Kidney (tissue), 22 donors: ENCODE measurements at places on chromosomes 7 and 10.

DNA sequence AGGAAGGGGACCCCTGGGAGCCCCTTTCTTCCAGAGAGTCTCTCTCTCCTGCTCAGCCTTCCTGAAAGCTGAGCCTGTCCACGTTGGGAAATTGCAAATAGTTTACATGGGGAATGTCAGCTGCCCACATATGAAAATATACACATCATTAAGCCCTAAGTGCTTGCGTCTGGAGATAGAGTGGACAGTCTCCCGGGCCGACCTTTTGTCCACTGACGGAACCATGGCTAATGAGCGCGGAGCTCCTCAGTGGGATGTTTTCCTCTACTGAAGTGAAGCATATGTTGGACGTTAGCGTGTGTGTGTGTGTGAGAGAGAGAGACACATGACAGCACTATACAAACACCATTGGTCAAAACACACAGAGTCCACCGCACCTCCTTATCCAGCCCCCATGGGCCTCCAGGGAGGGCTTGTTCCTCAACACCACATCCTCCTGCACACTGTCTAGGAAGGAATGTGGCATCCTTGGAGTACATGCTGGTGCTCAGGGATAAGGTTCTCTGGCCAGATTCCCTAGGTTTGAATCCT lies 128.4 kb downstream of the RGS10 start:
- peak; percentile 92 for DNase-seq

GRCh38 chr7:146878901-146879300 lies 762.3 kb downstream of the CNTNAP2 start:
- DNase-seq = no peak

- DNase-seq = no peak
These were observed 178.4 kb downstream of the CPEB3 start for GRCh38 chr10:92112462-92112861.

DNA sequence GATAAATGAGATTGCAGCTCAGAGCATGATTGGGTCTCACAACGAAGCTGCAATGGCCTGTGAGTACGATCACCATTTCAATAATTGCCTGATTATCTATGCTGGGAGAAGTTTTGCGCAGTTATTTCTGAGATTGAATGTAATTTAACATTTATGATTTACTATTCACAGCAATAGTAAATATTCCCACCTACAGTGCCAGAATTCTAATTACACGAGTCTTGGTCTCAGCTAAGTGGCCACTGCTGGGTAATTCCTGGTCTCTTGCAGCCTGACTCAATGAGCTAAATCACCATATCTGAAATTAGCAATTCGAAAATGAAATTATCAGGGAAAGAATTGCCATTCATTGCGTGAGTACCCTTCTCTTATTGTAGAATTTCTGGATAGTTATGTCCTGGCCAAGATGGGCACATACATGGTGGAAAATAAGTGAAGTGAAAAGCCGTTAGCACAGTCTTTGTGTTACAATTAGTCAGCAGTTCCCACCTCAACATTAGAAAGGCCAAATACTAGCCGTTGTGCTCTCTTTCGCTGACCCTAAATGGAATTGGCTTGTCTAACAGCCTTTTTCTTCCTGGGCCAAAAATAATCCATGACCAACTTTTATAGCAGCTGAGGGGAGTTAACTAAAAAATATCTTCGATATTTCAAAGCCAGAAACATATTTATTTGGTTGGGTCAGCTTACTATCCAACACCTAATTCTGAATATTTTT lies 681.0 kb upstream of the C7orf33 start:
- DNase-seq = no peak

DNA sequence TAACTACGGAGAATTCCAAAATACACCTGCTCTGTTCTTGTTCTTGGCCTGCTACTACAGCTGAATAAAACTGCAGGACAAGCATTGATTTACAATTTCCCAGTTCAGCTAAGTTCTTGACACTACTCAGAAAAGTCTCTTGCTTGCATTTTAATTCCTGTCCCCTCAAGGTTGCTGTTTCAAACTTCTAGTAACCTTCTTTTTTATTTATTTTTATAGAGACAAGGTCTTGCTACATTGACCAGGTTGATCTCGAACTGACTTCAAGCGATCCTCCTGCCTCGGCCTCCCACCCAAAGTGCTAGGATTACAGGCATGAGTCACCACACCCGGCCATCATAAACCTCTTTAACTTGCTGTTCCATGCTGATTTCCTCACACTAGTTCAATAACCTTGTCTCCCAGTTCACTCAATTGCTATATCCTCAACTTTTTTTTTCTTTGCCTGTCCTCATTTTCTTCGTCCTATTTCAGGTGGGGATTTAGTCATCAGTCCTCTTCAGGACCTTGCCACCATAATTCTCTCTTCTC lies 79.9 kb downstream of the ARHGAP21 start:
- DNase-seq = no peak

DNA sequence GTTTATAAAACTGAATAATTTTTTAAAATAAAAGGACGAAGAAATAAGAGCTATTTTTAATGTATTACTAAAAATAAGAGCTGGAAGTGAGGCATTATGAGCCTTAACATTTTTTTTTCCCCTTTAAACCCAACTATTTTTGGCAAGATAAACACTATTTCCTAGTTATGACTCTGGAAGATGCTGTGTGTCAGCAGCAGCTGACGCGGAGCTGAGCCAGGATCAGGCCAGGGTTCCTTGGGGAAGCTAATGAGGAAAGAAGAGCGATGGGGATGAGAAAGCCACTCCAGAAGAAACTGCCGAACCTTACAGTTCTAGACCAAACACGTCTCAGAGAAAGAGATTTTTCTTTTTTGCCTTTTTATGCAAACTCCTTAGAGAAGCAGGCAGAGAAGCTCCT lies 85.9 kb downstream of the USP6NL start:
- no peak for DNase-seq

DNA sequence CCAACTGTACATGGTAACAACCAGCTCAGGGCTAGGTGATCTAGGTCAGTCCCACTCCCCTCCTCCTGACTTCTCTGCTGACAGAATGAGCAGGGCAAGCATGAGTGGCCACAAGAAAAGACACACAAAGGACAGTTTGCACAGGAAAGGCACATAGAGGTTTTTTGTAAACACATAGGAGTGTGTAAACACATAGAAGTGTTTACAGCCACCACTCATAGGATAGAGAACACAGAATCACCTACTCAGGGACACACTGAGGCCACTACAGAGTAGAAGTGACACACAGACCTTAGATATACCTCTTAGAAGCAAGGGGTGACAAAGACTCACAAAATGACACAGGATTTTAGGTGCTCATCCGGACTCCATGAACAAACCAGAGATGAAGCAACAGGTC lies 19.0 kb downstream of the NUDCD3 start:
- DNase-seq = no peak

DNA sequence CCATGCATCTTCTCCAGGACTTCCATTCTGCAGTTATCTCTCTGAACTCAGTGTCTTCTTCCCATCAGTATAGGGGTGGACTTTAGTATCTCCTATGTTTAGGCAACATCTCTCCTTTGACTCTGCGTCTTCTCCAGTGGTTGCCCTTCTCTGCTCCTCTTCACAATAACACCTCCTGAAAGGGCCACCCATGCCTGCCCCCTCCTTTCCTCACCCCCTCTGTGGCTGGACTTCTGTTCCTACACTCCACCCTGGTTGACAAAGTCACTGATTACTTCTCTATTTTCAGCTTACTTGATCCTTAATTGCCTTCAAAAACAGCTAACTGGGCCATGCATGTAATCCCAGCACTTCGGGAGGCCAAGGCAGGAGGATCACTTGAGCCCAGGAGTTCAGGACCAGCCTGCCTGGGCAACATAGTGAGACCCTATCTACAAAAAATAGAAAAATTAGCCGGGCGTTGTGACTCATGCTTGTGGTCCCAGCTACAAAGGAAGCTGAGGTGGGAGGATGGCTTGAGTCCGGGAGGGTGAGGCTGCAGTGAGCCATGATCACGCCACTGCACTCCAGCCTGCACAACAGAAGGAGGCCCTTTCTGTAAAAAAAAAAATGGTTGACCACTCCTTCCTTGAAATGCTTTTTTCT lies 13.7 kb downstream of the SRGN start:
- DNase-seq = no peak

- DNase-seq = peak; percentile 57
These were observed 1.0 kb downstream of the TLL2 start for GRCh38 chr10:96512524-96513304.
